Activated CD8-positive, alpha-beta T cell treated with anti-CD3 and anti-CD28 coated beads for 36 hours (primary cell): ENCODE measurements at places on chromosomes 13 and 19.

DNA sequence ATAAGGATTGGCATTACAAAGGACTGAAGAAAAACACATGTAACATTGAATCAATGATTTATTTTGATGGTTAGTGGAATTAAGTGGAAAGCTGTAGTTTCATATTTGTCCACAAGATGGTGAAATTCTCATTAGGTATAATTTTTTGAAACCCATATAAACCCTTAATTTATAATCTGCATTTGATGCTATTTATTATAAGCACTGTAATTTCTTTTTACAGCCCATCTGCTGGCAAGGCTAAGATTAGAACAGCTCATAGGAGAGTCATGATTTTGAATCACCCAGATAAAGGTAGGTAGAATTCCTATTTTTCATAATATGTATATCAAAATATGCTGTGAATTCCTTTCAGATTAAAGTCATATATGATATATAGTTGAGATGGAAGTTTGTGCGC lies 62.2 kb downstream of the DNAJC15 start:
- DNase-seq: no peak

DNA sequence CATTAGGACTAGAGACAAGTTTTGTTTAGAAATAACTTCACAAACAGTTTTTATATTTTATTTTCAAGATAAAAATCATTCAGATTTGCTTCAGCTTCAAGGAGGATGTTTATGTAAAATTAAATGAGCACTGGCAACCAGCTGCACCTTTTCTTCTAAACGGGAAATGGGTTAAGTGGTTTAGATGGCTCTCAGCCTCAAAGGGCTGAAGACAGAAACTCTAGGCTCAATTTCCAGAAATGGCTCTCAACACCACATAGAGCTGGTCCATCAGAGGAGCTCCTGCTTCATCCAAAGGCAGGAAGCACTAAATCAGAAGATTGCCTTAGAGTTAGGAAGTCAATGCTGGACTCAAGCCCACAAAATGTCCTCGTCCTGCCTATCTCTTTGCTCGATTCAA lies 74.7 kb downstream of the ZNF429 start:
- DNase-seq: no peak

- peak; percentile 61 for DNase-seq
These were observed 39.1 kb downstream of the ACTN4 start for GRCh38 chr19:38686530-38686888.

GRCh38 chr13:51636349-51636890 lies 52.2 kb downstream of the WDFY2 start:
- no peak for DNase-seq

DNA sequence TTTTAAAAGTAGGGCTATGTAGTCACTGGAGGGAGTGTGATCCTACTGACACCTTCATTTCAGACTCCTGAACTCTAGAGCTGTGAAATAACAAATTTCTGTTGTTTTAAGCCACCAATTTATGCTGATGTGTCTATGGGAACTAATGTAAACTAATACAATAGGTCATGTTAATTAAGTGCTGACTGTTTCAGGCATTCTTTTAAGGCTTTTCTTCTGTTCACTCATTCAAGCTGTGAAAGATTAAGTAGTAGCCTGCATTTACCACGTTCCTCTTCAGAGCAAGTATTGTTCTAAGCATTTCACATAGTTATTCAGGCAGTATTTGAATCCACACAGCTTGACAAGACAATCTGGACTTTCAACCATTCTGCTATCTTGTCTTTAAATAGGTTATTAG lies 1135.0 kb downstream of the SLITRK1 start:
- no peak for DNase-seq

GRCh38 chr13:36712770-36713169 lies 39.0 kb downstream of the SERTM1 start:
- DNase-seq: no peak

DNA sequence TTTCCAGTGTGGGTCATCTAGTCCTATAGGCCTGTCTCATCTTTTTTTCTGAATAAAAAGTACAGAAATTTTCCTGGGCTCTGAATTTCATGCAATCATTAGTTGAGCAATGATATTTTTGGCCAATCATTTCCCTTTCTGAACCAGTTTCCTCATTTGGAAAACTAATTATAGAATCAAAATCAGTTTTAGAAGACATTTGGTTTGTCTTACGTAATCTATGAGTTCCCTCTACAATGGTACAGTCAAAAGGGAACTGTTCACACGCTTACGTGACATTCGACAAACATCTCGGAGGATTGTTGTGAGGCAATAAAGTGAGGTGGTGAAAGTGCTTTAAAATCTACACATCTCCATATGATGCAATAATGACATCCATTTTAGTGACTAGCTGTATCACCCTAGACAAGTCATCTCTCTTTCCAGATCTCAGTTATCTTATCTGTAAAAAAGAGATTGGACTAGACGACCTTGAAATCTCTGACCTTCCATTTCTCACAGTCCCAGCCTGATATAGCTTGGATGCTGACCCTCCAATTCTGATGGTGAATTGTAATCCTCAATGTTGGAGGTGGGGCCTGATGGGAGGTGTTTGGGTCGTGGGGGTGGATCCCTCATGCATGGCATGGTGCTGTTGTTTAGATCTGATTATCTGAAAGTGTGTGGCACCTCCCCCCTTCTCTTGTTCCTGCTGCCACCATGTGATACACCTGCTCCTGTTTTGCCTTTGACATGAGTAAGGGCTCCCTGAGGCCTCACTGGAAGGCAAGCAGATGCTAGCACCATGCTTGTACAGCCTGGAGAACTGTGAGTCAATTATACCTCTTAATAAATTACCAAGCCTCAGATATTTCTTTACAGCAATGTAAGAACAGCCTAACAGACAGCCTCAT lies 26.7 kb downstream of the FLT1 start:
- no peak for DNase-seq

DNA sequence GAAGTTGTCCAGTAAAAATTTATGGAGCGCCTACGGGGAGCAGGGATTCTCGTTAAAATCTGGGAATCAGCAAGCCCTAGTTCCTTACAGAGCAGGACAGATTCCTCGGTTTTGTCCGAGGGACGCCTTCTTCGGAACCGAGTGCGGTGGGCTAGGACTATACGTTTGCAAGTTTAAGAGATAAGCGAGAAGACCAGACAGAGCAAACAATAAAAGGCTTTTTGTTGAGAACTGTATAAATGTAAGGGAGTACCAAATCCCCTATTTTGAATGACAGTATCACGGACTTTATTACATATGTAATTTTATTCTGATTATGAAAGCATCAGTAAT lies 971 bp upstream of the ANKRD10 start:
- no peak for DNase-seq

GRCh38 chr19:54158812-54159351 lies 639 bp downstream of the LENG1 start:
- DNase-seq: peak; percentile 78

GRCh38 chr19:57583104-57583520 lies 833 bp upstream of the ZIK1 start:
- no peak for DNase-seq

DNA sequence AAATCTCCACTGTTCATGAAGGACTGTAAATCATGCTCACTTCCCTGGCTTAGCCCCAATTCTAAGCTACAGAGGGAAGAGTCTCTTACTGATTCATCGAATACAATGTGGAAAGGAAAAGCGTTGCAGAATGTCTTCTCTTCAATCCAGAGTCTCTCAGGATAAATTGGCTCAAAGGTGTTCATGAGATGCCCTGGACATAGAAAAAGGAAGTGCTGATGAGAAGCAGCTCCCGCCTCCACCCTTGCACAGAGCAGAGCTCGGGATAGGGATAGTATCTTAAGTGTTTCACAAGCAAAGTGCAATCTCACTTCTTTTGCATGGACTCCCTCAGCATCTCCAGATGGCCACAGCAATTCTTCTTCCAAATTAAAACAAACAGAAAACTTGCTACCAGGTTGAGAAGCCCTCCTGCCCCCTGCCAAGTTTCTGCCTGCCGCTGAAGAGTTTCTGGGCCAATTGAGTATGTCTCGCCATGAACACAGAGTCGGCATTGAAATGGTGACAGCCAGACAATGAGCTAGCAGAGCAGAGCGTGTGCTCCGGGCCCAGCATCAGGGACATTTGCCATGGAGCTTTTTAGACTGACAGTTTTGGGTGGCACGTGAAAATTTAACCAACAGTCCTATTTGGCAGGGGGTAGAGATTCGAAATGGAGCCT lies 85.7 kb downstream of the C13orf42 start:
- no peak for DNase-seq
